ENCODE measurements at places on chromosomes 11 and 22.

GRCh38 chr11:123838659-123839058, 32.5 kb upstream of the OR6M1 start:
- DNase-seq = no peak

- no peak for DNase-seq
Measured at GRCh38 chr22:18095101-18095805, 15.4 kb upstream of the TUBA8 start.

DNA sequence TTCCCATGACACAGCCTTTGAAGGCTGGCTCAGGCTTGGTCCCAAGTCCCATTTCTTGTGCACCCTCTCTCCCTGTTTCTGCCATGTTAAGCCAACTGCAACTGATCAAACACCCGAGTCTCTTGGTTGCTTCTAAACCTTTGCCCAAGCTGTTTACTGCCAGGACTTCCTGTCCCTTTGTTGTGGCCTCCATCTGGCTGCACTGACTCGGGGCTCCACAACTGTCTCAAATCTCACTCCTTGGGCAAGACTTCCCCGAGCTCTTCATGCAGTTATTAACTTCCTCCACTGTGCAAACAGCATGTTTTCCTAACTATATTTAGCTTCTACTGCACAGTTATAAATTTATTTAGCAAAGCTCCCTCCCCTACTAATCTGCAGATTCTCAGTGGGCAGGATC, 4.3 kb downstream of the VPREB1 start:
- DNase-seq = no peak

GRCh38 chr11:19846654-19847305, 134.1 kb downstream of the NAV2 start:
- DNase-seq = no peak

DNA sequence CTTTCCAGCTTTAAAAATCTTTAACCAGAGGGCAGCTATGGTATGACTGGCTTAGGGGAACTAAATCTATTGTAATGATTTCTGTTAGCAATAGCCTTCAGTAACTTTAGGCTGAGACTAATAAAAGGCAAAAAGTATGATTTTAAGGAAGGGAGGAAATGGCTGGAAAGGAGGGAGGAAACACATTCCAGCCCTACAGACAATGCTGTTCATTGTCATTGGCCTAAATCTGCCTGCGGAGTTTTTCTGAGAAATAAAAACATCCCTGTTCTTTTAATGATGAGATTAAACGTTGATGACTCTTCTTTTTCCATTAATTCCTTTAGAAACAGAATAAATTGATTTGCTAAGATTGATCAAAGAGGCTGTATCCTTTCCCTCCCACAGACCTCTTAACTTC, 99.6 kb upstream of the GRAMD1B start:
- no peak for DNase-seq

GRCh38 chr11:62487738-62488551, 58.7 kb downstream of the AHNAK start:
- DNase-seq = no peak

DNA sequence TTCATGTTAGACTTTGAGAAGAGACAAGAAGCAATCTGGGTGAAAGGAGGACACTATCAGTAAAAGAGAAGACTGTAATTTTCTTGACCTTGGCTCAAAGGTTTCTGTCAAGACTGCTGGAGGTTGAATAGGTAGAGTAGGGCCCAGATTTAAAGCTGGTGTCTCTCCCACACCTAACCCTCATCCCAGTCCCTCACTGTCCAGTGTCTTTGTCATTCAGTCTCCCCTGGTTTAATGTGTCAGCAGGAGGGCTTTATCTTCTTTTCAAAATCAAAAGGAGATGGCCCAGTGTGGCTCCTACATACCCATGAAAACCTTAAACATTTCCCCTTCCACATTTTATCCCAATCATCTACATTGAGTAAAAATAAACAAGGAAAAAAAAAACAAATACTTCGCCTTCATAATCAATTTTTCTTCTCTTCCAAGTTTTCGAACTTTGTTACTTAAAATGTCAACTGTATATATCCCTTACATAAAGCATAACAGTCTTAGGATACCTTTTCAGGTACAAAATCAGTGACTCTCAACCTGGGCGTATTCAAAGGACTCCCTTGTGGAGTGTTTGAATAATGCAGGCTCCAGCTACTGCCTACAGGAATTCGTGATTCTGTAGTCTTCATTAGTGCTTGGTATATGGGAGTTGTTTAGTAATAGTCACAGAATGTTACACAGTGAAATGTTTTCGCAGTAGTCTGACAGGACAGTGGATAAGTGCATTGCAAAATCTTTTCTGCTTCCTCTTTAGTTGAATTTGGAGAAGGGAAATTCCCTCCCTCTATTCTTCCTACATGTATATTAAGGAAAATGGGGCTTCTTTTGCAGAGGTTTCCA, 87.2 kb downstream of the FAT3 start:
- no peak for DNase-seq

DNA sequence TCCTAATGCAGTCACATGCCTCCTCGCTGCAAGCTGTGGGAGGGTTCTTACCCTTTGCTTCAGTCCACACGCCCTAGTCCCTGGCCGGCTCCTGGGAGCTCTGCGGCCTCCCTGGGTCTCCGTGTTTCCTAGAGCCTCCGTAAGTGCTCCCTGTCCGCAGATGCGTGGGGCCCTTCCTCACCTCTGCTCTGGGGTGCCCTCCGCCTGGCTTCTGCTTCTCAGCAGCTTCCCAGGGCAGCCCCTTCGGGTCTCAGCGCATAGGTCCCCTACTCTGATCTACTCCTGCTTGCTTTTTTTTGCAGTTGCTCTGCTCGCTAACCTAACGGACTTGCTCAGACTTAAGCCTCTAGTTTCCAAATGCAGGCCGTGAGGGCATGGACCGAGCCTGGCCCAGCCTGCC, 22.4 kb downstream of the CAPN1 start:
- no peak for DNase-seq

DNA sequence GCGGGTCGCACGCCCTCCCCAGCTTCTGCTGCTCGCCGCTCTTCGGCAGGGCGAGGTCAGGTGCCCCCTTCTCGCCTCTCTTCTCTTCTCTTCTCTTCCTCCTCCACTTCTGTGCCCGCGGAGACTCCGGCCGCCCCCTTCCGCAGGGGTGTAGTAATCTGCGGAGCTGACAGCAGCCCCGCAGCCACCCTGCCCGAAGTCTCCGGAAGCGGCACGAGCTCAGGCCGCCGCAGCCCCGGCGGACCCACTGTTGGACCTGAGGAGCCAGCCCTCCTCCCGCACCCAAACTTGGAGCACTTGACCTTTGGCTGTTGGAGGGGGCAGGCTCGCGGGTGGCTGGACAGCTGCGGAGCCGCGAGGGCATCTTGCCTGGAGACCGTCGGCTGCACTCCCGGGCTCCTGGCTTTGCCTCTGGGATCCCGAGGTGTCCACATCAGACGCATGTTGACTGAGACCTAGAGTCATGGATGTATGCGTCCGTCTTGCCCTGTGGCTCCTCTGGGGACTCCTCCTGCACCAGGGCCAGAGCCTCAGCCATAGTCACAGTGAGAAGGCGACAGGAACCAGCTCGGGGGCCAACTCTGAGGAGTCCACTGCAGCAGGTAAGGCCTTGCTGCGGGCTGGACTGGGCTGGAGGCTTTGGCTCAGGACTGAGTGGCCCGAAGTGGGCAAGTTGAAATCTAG, 486 bp downstream of the STIM1 start:
- no peak for DNase-seq

- DNase-seq = peak; percentile 48
Measured at GRCh38 chr11:2420502-2421225, 20.1 kb downstream of the TSSC4 start.

GRCh38 chr11:87778357-87778756, 396.9 kb downstream of the RAB38 start:
- peak; percentile 87 for DNase-seq

- DNase-seq = peak; percentile 1
Measured at GRCh38 chr11:64538501-64538951, 52.5 kb upstream of the SLC22A12 start.

- no peak for DNase-seq
Measured at GRCh38 chr11:116287866-116288265, 484.9 kb downstream of the BUD13 start.

DNA sequence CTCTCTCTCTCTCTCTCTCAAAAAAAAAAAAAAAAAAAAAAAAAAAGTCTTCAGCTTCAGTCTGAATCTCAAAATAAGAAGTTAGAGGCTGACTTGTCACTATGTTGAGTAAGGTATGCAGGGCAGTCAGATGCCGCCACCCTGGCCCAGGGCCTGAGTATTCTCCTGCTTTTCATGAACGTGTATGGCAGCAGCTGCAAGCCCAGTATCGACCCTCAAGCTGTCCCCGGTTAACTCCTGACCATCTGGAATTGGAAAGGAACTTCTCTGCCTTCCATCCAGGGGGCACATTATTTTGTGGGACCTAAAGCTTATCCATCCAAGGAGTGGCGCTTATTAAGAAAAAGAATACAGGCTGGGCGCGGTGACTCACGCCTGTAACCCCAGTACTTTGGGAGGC, 11.4 kb downstream of the MRGPRD start:
- DNase-seq = no peak

GRCh38 chr11:47646019-47646418, 3.7 kb upstream of the MTCH2 start:
- DNase-seq = no peak

- no peak for DNase-seq
Measured at GRCh38 chr22:45314054-45314721, 4.5 kb downstream of the FAM118A start.

- no peak for DNase-seq
Measured at GRCh38 chr11:691710-692590, 3.1 kb downstream of the DEAF1 start.

- DNase-seq = no peak
Measured at GRCh38 chr11:133955081-133955891, 1.5 kb downstream of the IGSF9B start.

GRCh38 chr22:27223317-27224177, 566.2 kb downstream of the MIAT start:
- DNase-seq = no peak

DNA sequence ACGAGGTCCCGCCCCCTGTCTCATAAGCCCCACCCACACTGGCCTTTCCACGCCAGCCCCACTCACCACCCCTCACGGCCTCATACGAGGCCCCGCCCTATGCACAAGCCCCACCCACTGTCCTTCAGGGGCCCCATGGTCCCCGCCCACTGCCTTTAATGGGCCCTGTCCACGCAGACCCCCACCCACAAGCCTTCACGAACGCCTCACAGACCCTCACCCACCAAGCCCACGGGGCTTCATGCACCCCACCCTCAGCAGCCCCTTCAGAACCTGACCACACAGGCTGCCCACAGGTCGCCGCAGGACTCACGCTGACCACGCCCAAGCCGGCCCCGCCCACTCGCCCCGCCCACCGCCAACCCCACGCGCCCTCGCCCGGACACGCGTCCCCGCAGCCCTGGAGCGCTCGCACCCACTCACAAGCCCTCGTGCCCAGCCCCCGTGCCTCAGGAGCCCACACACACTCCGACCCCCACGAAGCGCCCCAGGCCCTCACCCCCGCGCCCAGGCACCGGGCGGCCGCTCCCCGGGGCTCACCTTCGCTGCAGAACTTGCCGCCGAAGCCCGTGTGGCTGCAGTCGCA, 10.5 kb downstream of the NRXN2 start:
- DNase-seq = no peak

DNA sequence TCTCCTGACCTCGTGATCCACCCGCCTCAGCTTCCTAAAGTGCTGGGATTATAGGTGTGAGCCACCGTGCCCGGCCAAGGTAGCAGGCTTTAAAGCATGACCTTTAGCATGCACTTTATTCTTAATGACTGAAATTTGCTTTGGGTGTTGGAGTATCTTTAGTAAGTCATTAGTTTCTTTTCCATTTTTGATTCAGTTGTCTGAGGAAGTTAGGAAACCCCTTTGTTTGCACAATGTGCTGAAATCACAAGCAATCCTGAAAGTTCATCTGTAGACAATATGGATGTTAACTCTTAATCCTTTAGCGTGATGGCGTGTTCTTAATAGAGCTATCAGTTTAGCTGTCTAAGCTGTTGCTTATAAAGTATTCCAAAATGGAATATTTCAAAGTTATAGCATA, 16.8 kb downstream of the SDHD start:
- DNase-seq = no peak

- DNase-seq = no peak
Measured at GRCh38 chr22:19645905-19646304, 68.4 kb upstream of the SEPTIN5 start.

- DNase-seq = peak; percentile 49
Measured at GRCh38 chr11:36376888-36377758, 81.0 kb downstream of the PRR5L start.

DNA sequence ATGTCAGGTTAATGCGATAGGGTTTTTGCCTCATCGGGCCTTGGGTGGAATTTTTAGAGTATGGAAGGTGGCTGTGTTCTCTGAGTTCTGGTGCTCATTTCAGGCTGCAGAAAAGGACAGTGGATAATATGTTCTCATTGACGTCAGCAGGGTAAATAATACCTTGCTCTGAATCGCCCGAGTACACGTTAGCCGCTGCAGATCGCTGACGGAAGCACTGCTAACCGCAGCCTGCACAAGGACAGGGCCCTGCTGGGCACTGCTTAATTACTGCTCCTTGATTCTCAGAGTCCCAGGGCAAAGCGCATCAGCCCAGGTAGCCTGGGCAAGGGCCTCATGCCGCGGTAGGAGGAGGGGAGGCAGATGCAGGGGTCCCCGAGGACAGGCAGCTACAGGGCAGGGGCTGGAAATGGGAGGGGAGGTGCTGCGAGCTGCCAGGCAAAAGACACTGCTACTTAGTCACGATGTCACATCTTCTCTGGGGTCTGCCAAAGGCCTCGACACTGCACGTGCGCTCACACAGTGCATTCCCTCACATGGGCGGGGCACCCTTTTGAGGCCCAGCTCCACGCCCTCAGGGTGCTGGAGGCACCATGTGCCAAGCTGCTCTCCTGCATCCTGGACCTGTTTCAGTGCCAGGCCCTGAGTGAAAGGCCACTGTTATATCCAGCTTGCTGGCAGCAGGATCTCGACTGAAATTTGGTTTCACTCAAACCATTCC, 35.2 kb downstream of the PPP2R1B start:
- peak; percentile 80 for DNase-seq

- DNase-seq = no peak
Measured at GRCh38 chr11:6269994-6270393, 10.4 kb downstream of the CCKBR start.

GRCh38 chr11:2535673-2536439, 91.0 kb downstream of the KCNQ1 start:
- DNase-seq = no peak

GRCh38 chr11:63244862-63245261, 1.5 kb upstream of the SLC22A25 start:
- DNase-seq = no peak

Data from pons (tissue), 1 donor.